Progenitor cell of endocrine pancreas (in vitro differentiated cells): ENCODE measurements at places on chromosomes 12 and 14. TPM values are rescaled to one million over a fixed set of nuclear protein-coding genes. Genes with fewer than 3 reads are reported as not detected.

Gene TEX52
- not detected in 2 replicates for total RNA-seq

Gene HOXC9
- not detected in 2 replicates for total RNA-seq

Gene TRMT5
- total RNA-seq, result 13.1 and 15.0 TPM in 2 replicates

Gene HNF1A
- 13.7 and 15.1 TPM in 2 replicates for total RNA-seq

GRCh38 chr12:93549174-93549573, 23.3 kb upstream of the SOCS2 start:
- no peak overlapping the region for H3K4me3 ChIP-seq
- no peaks in the 10 kb centered on the region for H3K36me3 ChIP-seq
- H3K27ac ChIP-seq, result no peak overlapping the region
- DNase-seq, result no peak

GRCh38 chr14:96713426-96713825, 83.8 kb upstream of the VRK1 start:
- DNase-seq, result no peak
- no peak overlapping the region for H3K4me3 ChIP-seq
- H3K36me3 ChIP-seq, result no peaks in the 10 kb centered on the region
- peaks cover 23% of the 10 kb centered on the region for H3K27me3 ChIP-seq
- peak overlapping the region; percentile 26 for H3K27ac ChIP-seq

DNA sequence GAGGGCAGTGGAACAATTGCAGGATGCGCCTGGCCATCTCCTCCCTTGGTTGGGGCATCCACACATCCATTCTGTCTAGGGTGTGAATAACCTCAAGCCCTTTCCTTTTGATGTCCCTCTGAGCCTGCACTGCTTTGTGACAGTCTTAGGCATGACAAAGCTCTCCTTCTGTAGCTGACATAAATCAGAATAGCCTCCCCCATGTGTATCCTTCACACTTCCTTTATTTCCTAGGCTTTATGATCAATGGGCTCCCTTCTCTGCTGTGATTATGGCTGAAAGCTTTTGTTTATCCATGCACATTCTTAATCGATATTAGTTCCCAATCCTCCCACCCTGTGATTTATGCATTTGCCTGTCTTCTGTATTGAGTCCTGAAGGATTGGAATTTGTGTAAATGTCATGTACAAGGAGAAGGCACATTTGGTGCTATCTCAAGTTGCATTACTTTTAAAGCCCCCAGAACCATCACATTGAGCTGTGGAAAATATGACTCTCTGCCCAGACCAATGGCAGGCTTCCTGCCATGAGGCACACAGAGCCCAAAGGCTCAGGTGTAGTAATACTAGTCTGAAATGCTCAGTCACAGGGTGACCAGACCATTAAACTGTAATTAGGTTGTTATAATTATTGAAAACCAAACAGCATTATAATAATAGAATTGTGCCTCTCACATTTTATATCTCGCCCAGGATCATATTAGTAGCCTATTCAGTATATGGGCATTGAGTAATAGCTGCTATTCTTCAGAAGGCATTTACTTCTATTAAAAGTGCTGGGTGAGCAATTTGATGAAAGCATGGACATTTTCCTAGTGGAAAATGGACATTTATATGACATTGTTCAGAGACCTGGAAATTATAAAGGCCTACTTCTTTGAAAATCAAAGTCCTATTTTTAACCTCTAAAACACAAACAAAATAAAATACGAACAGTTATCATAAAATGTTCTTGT, 14.0 kb downstream of the EMP1 start:
- H3K27ac ChIP-seq, result no peak overlapping the region
- H3K36me3 ChIP-seq, result no peaks in the 10 kb centered on the region
- no peak for DNase-seq

DNA sequence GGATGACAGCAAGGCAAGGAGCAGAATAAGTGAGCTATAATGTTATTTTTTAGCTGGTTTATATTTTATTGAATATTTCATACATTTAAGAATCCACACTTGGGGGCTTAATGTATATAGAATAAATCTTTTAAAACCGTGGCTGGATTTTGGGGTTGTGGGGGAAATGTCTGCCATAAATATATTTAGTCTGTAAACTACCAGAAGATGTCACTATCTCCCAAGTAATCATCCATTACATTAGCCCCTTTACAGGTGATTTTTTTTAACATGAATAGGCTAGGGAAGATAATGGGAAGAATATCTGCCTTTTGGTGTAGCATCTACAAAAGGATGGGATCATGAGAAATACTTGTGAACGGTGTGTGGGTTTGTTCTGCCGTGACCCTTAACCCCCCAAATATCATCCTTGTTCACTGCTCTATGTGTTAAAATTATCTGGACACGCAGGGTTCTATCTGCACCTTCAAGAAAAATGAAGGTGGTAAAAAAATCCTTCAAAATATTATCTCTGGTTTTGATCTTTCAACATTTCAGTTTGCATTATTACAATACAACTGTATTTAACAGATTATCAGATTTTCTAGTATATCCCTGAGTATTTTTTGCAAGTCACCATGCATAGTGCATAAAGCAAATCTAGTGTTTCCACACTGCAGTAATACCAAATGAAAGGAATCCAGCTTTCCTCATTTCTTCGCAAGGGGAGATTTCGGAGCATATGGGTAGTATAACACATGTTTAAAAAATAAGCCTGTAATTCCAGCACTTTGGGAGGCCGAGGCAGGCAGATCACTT, 8.0 kb upstream of the SLC17A8 start:
- no peak for DNase-seq
- no peaks in the 10 kb centered on the region for H3K36me3 ChIP-seq
- H3K4me3 ChIP-seq, result no peak overlapping the region
- peaks cover 3% of the 10 kb centered on the region for H3K4me1 ChIP-seq

DNA sequence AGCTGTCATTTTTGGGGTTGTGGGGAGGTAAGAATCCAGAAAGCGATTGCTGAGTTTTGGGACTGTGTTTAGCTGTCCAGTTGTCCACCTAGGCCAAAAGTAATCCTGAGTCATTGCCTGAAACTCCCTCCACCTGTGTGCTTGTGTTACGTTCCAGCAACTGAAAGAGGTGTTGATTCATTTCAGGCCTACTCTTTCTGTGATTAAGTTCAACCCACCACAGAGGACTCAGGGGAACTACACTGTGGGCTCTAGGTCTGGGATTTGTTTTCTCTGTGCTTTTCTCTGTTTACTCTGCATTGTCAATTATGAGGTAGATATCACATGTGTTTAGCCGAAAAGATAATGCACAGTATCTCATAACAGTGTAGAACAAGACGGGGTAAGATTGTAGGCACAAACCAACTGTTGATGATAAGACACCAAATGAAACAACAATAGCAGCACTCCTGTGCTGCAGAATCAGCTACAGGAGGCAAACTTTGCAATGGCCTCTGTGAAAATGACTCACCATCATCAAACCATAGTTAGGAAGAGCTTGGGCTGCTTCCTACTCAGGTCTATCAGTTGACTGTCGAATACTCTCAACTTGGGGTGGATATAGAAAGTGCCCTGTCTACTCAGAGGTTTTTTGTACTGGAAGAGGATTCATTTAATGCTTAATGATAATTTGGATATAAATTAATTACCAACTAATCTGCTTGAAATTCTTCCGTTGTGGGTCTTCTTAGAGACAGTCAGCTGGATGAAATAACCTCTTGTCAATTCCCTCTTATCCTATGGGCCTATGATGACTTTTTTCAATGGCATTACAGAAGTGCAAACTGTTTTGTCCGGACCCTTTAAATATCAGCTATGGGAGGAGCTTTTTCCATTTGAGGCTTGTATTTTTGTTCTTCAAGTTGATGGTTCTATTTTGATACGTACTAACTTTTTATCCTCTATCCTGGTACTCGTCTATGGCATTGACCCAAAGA, 385.9 kb downstream of the BMP4 start:
- H3K27ac ChIP-seq, result peak overlapping the region; percentile 49
- no peaks in the 10 kb centered on the region for H3K36me3 ChIP-seq
- no peak for DNase-seq
- H3K27me3 ChIP-seq, result no peaks in the 10 kb centered on the region
